Stimulated activated CD4-positive, alpha-beta T cell treated with anti-CD3 and anti-CD28 coated beads, Interleukin-2, amount 100 ng/mL, for 4 hours (primary cell): ENCODE measurements at places on chromosomes 11 and 22.
A peak's percentile ranks its signal among the peaks of the same experiment; 100 is the strongest.

DNA sequence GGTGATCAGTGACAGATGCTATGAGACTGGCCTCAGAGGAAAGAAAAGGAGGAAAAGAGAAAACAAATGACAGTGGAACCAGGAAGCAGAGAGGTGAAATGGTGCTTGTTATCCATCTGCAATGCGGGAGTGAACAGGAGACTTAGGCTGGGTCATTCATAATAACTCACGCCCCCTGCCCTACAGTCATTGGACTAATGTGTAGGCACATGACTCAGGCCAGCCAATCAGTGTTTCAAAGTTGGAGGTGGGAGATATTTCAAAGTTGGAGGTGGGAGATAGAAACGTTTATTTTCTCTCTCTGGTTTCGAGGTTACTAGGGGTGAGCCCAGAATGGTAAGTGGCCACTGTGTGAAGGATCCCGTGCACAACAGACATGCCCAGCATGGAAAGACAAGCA lies 30.3 kb downstream of the SLC22A6 start:
- no peak for DNase-seq

- no peak for DNase-seq
These were observed 13.2 kb downstream of the OOSP3 start for GRCh38 chr11:59891781-59892181.

DNA sequence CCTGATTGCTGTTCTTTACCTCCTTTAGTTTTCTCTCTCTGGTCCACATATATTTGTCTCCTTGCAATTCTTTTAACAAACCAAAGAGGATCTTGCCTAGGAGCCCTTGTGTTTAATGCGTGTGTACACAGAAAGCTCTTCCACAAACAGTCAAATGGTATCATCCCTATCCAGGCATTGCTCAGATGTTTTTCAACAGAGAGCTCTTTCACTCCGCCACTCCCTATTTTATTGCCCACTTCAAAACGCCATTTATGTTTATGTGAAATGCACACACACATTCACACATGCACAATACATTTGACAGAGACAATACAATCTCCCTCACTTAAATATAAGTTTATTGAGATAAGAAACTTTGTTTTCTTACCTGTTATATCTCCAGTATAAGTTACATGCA lies 4.7 kb downstream of the OR5AP2 start:
- DNase-seq: no peak

GRCh38 chr11:86990031-86990430 lies 34.8 kb upstream of the FZD4 start:
- no peak for DNase-seq

GRCh38 chr11:76495019-76495418 lies 50.2 kb downstream of the EMSY start:
- DNase-seq: no peak

GRCh38 chr22:40258501-40258915 lies 80.8 kb downstream of the TNRC6B start:
- DNase-seq: no peak

GRCh38 chr11:65077451-65077850 lies 6.4 kb downstream of the CDCA5 start:
- DNase-seq: no peak

DNA sequence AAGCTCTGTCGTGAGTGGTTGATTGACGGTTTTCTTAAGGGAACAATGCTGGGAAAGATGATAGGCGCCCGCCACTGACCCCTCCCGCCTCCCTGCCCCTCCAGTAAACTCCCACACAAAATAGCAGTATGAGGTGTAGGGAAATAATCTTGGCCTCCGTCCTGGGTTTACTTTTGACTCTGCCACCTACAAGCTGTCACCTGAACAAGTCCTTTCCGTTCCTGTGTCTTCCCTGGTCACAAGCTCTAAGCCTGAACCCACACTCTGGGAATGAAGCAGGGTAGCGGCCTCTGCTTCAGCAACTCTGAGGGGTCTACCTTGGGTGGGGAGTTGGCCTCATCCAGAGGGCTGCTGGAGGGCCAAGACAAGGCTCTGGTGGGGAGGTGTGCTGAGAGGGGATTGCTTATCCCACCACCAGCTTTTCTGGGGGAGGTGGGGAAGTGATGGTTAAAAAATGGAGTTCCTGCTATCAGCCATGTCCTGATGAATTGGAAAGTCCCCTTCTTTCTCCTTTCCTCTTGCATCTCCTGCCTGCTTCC lies 87.8 kb downstream of the CEP164 start:
- no peak for DNase-seq

DNA sequence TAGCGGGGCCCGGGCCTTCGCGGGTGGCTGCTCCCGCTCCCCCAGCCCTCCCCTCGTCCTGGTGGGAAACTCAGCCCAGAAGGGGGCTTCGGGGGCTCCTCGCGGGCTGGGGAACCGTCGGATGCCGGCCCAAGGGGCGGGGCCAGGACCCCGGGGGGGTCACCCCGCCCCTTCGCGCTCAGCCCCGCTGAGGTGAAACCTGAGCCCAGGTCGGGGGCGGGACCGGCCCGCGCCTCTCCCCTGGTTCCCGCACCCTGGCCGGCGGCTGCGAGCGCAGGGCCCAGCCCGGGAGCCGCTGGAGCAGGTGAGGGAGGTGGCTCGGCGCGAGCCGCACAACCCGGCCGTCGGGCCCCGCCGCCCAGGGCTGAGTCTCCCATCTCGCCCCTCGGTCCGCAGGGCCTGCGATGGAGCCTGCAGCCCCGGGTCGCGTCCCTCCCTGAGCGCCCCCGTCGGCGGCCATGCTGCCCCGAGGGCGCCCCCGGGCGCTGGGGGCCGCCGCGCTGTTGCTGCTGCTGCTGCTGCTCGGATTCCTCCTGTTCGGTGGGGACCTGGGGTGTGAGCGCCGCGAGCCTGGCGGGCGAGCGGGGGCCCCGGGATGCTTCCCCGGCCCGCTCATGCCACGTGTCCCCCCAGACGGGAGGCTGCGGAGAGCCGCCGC lies at the start of gene LARGE2:
TSS of gene LARGE2 (plus strand) at position 232 of the 658 bp plus-strand sequence. CDS start at position 459, 227 bp downstream.
- no peak for DNase-seq

DNA sequence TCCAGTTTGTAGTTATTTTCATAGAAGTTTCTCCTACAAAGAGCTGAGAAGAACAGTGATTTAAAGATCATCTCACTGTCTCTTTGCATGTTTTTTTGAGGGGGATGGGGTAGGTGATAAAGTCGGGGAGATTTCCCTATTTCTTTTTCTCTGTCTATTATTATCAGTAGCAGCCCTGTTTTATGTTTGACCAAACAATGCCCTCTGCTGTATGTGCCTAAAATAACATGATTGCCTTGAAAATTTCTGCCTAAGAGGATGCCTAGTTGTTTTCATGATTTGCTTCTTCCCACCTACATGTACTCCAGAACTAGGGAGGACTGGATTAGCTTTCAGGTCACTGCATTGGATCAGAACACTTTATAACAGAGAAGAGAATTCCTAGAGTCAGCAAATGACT lies 1330.2 kb downstream of the LRRC4C start:
- DNase-seq: no peak

- DNase-seq: no peak
These were observed 63.5 kb upstream of the FDX1 start for GRCh38 chr11:110366291-110366690.

GRCh38 chr11:86440843-86441242 lies 66.2 kb downstream of the CCDC81 start:
- DNase-seq: no peak

DNA sequence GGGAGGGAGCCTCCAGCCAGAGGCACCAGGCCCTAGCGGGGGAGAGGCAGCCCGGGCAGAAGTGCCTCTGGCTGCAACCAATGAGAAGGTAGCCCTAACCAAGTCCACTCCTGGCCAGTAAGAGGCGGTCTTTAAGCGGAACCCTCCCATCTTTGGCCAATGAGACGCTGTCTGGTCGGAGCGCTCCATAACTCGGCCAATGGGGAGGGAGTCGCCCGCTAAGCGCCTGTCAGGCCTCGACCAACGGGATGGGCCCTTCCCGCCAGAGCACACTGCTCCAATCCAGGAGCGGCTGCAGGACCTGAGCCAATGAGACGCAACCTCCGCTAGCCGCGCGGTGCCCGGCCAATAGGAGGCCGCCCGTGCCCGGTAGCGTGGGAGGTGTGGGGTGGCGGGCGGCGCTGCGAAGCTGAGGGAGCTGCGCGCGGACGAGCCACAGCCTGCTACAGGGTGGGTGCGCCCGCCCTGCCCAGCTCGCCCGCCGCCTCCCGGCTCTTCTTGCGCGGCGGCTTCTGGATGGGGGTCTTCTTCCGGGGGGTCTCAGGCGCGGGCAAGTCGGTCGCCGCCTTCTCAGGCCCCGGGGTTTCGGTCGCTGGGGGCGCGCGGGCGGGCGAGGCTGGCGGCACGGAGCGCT lies 12.6 kb downstream of the SCARF2 start:
- DNase-seq: no peak

DNA sequence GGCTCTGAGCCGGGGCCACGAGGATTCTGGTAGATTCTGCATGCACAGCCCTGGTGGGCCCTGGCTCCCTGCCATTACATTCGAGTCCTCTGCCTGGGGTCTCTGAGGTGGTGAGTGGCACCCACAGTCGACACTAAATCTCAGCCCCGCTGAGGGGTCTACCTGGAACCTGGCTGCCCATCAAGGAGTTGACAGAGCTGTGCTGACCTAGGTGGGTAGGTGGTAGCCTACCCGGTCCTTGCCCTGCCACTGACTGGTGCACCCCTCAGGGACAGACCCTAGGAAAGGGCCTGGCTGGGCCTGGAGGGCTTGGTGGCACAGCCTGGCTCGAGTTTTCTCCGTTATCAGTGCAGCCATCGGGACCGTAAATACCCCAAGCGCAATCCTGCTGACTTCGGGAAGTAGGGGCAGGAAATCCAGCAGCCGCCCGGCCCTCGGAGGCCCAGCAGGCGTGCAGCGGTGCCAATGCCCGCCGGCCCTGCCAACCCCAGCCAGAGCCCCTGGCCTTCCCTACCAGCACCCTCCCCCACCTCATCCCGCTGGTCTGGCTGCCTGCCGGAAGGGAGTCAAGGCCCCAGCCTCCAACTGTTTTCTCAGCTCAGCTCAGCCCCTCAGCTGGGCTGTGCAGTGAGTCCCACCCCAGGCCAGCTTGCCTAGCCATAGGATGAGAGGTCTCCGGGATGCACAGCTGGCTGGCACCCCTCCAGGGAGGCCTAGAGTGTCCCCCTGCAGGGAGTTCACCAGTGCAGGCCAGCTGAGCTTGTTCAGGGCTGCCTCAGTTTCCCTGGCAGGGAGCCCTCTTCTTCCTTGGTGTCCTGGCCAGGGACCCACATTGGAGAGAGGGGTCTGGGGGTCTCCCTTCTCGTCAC lies 80.4 kb upstream of the KCNQ1OT1 start:
- no peak for DNase-seq

- DNase-seq: no peak
These were observed 9.5 kb upstream of the GGA1 start for GRCh38 chr22:37599153-37599552.

GRCh38 chr22:40908895-40909294 lies 42.3 kb upstream of the RBX1 start:
- DNase-seq: no peak

DNA sequence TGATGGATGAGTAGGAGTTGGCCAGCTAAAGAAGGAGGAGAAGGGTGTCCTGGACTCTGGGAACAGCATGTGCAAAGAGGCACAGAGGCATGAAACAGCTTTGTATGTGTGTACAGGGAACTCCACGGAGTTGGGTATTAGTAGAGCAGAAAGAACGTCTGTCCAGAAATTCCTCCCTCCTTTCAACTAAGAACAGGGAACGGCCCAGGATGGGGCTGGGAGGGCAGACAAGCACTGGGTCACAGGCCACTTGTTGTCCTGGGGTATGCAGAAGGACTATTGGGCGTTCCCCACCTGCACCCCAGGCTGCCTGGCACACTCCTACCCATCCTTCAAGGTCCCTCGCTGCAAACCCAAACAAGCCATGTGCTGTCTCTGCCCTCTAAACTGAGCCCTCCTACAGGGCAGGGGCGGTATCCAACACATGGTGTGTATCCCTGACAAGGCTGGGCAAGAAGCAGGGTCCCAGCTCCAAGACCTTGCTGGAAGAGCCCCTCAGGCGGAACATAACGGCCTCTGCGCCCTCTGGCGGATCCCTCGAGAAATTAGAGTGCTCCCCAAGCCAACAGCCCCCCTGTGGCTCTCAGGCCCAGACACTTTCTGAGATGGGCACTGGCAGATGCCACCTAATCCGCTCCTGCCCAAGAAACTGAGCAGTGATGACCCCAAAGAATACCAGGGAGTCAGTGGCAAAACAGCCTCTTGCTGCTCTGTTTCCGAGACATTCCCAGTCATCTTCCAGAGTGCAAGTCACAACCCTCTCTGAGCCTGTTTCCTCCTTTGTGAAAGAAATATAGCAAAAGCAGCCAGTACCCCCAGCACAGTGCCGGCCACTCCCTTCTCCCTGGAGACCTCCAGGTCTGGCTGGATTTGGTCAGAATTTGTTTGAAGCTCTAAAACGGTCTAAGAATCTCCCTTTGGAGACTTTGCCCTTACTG lies 1.6 kb upstream of the ELFN2 start:
- peak; percentile 40 for DNase-seq

GRCh38 chr11:130429120-130429681 lies 792 bp upstream of the ADAMTS8 start:
- no peak for DNase-seq

DNA sequence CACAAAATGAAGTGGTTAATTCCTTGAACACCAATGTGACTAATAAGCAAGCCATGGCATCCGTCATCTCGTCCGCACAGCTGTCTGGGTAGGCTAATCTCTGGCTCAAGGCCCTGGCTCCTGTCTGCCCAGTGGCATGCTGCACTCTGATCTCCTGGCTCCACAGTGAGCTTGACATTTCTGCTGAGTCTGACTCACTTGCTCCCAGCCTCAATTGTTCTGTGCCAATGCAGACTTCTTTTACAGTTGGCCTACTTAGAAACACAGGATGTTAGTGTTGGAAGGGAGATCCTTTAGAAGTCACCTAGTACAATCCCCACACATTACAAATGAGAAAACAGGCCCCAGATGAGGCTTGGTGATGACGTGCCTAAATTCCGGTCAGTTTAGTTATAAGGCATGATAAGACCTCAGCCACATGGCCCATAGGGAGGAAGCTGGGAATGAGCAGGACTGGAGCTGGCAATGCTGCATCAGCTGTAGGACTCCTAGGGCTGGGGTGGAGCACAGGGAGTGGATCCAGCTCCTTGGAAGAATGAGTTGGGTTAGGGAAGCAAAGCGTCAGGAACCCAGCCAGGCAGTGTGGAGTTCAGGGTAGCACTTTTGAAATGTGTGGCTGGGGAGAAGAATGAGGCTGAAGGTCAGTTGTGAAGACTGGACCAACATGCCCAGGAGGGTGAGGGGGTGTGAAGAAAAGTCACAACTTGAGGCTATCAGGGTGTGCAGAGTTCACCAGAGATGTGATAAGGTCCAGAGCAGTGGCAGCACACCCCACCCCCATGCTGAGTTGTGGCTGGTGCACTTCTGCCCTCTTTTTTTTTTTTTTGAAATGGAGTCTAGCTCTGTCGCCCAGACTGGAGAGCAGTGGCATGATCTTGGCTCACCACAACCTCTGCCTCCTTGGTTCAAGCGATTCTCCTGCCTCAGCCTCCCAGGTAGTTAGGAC lies 70.2 kb upstream of the EED start:
- DNase-seq: no peak

DNA sequence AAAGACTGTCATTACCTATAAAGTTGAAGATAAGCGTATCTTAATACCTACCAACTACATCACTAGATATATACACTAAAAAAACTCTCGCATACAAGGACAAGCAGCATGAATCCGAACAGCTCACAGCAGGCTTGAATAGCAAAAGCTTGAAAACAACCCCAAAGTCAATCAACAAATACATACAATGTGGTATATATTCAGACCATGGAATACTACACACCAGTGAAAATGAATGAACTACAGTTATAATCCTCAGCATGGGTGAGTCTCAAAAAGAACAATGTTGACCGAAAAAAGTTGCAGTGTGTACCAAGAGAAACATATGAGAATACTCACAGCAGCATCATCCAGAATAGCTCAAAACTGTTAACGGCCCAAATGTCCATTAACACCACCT lies 25.2 kb downstream of the USP28 start:
- no peak for DNase-seq
